ENCODE measurements at places on chromosomes 5 and 9.
A peak's percentile ranks its signal among the peaks of the same experiment; 100 is the strongest.

GRCh38 chr5:22431840-22432239 lies 421.3 kb downstream of the CDH12 start:
- DNase-seq, result no peak

- DNase-seq, result peak; percentile 19
Measured at GRCh38 chr5:166073901-166074581, 2217.4 kb upstream of the WWC1 start.

- no peak for DNase-seq
Measured at GRCh38 chr5:166708291-166708690, 1583.2 kb upstream of the WWC1 start.

GRCh38 chr9:133356391-133357091 lies at the start of the genes SURF1 and SURF2:
SURF1 (minus strand) TSS chr9:133356487; CDS start chr9:133356453, 34 bp downstream.
SURF2 (plus strand) TSS chr9:133356550; CDS start chr9:133356593, 43 bp downstream.
- peak; percentile 97 for DNase-seq

GRCh38 chr5:106290841-106291240 lies 1379.9 kb downstream of the EFNA5 start:
- no peak for DNase-seq

DNA sequence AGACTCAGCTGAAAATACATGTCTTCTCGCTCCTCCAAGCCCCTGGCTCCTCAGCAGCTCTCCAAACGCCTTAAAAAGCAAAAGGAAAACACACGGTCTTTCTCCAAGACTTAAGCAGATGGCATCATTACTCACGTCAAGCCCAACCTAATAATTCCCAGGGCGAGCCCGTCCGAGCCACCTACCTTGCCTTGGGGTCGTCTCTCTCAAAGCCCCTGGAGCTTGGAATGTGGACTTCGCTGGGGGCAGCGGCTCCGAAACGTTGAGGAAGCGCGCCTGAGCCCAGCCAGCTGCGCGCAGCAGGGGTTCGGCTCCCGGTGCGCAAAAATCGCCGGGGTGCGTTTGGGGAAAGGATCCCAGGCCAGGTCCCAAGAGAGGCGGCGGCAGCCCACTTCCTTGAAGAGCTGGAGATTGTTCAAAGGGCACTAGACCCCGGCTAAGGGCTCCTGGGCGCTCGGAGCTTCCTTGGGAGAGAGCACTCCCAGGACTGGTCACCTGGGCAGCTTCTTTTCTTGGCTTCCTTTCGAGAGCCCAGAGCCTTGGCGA lies 395 bp downstream of the DRD1 start:
- peak; percentile 61 for DNase-seq

DNA sequence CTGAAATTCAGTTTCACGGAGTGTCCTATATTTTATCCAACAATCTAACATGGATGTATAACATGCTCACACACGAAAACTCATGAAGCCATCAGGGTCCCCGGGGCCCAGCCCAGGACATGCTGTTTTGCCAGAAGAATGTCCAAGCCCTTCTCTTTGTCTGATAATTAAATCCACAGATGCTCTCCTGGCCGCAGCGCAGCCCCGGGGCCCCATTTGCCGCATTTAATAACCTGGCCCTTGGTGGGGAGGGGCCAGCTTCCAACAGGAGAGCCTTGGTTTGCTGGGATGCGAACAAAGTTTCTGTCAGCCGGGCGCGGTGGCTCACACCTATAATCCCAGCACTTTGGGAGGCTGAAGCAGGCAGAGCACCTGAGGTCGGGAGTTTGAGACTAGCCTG lies 30.0 kb downstream of the PLPP7 start:
- no peak for DNase-seq

DNA sequence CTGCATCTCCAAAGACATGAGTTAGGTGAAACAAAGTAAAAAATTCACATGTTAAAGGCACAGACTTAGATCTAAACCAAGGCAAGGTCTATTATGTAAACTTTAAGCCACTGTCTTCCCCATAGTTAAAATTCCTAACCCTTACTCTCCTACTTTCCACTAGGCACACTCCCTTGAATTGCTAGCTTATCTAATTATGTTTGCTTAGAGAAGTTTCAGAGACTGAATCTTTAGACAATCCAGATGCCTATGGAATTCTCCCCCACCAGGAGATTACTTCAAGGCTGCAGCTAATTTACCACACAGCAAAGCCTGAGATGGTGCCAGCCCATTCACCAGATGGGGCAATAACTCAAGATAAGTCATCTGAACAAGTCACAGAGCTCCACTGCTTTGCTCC lies 803.1 kb upstream of the COX7C start:
- DNase-seq, result peak; percentile 7

Measured in H7 (cell line).